Naive thymus-derived CD4-positive, alpha-beta T cell (primary cell): ENCODE measurements at places on chromosomes 11 and 22. TPM values are rescaled to one million over a fixed set of nuclear protein-coding genes. Genes with fewer than 3 reads are reported as not detected.

The KCNE3 gene
- 0.30 TPM for total RNA-seq

The LMNTD2 gene
- total RNA-seq: 1.4 and 2.8 TPM in 2 replicates

The ART1 gene
- total RNA-seq: not detected

The RGL4 gene
- total RNA-seq: 13.8 TPM

The OR52I2 gene
- not detected for total RNA-seq

The TUT1 gene
- total RNA-seq: 32.6 and 37.4 TPM in 2 replicates

The KCNQ1OT1 gene
- 0.51 and 0.56 TPM in 2 replicates for total RNA-seq
